ENCODE measurements at places on chromosomes 7 and 10. TPM values are rescaled to one million over a fixed set of nuclear protein-coding genes. Genes with fewer than 3 reads are reported as not detected.

GRCh38 chr7:135991322-135991721 is 14.2 kb upstream of the MTPN start:
- ATAC-seq, result no peak

DNA sequence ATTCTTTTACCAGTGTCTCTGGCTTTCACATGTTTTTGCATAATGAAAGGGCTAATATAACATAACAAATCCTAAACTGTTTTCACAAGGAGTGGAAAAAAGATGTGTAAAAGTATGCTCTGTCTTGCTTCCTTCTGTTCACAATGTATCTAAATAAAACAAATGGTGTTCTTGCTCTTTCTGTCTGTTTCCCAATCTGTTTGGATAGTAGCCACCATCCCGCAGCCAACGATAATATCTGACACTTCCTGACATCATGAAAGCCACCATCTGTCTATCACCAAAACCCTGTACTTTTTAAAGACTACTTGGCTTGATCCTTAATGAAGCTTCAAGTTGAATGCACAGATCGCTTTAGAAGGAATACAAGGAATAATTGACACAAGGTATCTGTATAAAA is 246.2 kb downstream of the ETV1 start:
- ATAC-seq, result no peak

- ATAC-seq, result no peak
Measured at GRCh38 chr10:114115661-114116445, 58.1 kb downstream of the CCDC186 start.

GRCh38 chr7:137038706-137039105 is 170.3 kb downstream of the CHRM2 start:
- no peak for ATAC-seq

FKBP6 gene
- total RNA-seq, result 0.24 TPM

HACD1 gene
- 4.6 TPM for total RNA-seq

GPR26 gene
- 0.52 TPM for total RNA-seq

PIP gene
- not detected for total RNA-seq

FAM204A gene
- 72.0 TPM for total RNA-seq
